ENCODE measurements at places on chromosomes 7 and 10.

DNA sequence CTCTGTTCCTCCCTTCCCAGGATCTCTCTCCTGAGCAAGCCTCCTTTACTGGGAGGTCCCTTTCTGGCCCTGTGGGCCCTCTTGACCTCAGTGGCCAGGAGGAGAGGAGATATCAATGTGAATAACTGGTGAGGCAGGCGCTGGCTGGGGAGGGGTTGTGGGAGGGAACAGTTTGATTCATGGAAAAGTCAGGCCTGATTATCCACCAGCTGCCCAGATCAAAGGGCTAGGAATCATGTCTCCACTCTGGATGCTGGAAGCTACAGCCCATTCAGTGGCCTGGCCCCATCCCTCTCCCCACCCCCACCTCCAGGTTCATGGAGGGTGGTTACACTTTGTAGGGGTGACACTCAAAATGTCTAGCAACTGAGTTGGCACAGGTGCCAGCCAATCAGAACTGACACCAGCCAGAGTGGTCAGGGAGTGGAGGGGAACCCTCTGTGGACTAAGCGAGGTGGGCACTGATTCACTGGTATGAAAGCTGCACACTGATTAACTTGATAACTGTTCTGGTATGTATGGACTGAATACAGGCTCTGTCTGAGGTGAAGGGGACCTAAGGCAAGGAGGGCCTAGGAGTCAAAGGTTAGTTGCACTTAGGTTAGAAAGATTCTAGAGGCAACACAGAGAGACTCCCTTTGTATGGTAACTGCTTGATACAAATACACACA is 4.8 kb downstream of the PRRT4 start:
- DNase-seq: no peak

- no peak for DNase-seq
Measured at GRCh38 chr10:43408331-43408709, 666 bp downstream of the HNRNPF start.

GRCh38 chr10:82278401-82279182 is 403.6 kb downstream of the NRG3 start:
- no peak for DNase-seq

GRCh38 chr10:97095701-97096260 is 90.0 kb downstream of the SLIT1 start:
- no peak for DNase-seq

DNA sequence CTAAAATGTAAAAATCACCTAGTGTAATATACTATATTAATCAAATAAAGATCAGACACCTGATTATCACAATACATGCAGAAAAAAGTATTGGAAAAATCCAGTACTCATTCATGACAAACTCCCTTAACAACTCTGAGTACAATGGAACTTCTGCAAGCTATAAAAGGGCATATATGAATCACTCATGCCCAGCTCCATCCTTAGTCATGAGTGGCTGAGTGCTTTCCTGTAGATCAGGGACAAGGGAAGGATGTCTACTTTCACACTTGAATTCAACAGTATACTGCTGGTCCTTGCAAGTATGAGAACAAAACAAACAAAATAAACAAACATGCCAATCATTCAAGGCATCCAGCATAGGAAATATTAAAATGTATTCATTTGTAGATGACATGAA is 116.5 kb downstream of the ADARB2 start:
- DNase-seq: no peak

GRCh38 chr10:102673819-102674511 is 29.7 kb downstream of the TRIM8 start:
- DNase-seq: no peak

DNA sequence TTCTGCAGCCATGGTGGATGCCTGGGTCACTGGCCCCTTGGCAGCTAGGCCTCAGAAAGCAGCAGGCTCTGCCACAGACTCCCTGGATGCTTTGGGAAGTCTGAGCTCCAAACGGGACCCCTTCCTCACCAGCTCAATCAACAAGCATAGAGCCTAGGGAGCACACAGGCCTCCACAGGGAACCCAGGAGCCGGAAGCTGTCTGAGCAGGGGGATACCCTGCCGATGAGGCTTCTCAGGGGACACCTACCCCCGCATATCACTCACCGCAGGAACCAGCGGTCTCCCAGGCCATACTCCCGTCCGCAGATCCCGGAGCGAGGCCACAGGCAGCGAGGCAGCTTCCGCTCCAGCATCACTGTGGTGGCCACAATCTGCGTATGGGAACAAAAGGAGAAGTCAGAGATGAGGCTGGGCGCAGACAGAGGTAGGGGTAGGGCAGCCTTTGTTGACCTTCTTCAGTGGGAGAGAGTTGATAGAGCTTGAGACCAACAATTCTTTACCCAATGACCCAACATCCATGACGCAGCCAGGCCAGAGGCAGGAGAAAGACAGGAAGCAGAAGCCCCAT is 13.4 kb downstream of the TRPV6 start:
- no peak for DNase-seq

DNA sequence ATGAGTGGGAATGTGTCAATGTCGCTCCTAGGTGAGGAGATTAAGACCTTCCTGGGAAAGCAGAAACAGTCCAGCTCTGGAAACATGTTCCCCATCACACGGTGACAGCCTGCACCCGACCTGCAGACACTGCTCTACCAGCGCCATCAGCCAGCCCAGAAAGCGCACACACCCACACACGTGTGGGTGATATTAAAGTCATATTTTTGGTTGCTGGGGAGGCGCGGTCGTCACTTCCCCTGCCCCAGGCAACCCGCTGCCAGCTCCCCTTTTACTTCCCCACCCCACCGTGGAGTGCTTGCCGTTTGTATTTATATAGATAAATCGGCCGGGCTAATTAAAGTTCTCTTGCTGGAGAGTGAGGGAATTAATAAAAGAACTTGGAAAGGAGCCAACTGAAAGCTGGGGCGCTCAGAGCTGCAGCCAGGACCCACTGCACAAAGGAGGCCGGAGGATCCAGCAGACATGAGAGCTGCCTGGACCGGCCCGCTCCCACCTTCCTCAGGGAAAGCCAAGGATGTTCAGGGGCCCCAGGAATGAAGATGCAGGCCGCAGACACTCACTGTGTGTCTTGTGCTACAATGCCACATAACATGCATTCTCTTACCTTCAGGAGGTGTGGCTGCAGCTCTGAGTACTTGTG is 145.2 kb upstream of the UNC5B start:
- DNase-seq: no peak

DNA sequence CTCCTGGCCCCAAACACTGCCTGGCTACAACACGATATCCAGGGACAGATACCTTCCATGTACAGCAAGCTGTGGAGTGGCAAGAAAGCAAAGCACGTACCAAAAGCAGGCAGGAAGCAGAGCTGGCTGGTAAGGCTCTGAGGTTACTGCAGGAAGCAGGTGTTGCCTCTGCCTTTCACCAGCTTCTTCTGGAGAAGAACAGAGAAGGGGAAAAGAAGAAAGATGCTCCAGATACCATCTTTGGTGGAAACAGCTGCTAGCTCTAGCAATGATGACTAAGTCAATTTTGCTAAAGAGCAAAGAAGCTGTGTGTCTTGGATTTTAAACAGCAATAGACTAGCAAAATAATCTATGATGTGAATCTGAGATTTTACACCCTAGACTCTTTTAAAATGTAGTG is 34.9 kb upstream of the PRSS1 start:
- DNase-seq: no peak

- no peak for DNase-seq
Measured at GRCh38 chr7:54898659-54899340, 120.0 kb upstream of the EGFR start.

- DNase-seq: no peak
Measured at GRCh38 chr7:68678196-68678595, 920.1 kb upstream of the AUTS2 start.

DNA sequence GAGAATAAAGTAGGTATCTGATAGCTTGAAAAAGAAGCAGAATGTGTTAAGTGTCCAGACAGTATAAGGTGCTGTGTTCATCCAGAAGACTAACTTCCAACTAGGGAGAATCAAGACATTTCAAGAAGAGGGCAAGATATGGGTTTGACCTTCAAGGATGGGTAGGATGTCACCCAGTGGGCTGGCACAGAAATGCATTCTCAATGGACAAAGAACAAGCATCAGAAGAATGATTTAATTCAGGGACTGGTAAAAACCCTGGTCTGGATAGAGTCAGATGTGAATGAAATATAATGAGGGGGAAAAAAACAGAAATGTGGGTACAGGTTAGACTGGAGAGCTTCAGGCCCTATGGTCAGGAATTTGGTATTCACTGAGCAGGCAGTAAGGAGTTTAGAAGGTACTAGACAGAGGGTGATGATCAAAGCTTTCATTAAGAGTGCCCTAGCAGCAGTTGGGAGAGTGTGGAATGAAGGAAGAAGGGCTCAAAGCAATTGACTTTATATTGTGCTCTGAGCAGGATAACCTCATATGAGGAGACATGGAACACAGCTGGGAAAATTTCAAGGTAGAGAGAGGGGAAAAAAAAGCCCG is 180.7 kb upstream of the ANK3 start:
- no peak for DNase-seq

- DNase-seq: no peak
Measured at GRCh38 chr10:16811765-16812164, 5.5 kb downstream of the RSU1 start.

DNA sequence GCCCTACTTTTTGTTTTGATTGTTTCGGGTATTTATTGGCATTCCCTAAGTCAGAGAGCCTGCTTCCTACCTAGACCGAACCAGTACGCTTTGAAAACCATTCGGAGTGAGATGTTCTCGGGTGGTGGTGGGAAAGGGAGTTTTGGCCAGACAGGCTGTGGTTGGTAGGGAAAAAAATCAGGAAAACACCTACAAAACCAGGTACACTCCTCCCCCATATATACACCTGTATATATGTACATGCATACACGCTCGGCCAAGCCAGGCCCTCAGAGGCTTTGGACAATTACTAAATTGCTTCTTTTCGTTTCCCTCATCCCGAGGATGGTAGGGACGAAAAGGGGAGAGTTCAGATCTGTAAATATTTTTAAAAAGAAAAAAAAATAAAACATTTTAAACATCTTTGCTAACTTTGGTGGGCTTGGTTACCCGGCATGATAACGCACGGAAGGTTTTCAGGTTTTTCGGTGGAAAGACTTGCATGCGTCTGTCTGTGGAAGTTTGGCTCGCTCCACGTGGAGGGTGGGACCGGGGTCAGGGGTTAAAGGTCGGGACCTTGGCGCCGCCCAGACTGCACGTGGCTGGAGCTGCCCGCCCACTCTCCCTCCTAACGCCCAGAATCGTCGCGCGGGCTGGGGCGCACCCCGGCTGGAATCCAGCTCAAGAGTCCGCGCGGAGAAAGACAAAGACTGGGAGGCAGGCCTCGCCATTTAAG is 2.5 kb downstream of the HMX2 start:
- no peak for DNase-seq

GRCh38 chr10:97016728-97017473 is 168.9 kb downstream of the SLIT1 start:
- DNase-seq: no peak

DNA sequence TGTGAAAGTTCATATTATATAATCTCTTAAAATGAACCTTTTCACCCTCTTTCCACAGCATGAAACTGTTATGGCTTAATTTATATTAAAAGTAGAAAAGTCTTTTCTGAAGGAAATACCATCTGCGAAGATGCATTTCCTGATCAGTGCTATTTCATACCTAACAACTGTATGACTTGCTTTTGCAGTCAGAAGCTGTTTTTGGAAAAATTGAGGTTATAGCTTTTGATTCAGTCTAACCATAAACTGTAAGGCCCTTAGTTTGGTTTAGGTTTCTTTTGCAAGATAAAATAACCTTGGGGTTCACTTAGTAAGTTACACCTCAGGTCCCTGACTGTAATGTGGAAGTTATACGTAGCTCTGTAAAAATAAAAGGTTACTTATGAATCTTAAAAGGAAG is 22.7 kb upstream of the PARP12 start:
- no peak for DNase-seq

DNA sequence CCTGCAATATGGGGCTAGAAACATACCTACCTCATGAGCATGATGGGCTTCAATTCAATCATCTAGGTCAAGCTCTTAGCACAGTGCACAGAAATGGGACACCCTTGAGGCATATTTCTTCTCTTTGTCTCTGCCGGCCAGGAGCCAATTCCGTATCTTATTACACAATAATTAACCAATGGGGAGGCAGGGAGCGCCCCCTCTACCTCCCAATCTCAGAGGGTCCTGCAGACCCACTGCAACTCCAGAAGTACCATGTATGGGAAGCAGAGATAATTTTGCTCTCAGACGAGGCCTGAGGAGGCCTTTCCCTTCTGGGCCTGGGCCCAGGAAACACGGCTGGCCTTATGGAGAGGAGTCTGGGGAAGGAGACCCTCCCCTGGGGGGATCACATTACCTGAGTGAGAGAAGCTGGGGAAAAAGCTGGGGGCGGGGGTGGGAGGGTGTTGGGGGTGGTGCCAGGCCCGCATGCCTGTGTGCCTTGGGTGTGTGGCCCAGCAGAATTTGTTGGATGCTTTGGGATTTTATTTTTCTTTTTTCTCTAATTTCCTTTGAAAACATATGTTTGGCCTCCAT is 155.5 kb downstream of the UBE2H start:
- DNase-seq: no peak

- no peak for DNase-seq
Measured at GRCh38 chr10:6058682-6059475, 3.3 kb downstream of the IL2RA start.

GRCh38 chr7:90966346-90966745 is 297.9 kb upstream of the FZD1 start:
- no peak for DNase-seq

DNA sequence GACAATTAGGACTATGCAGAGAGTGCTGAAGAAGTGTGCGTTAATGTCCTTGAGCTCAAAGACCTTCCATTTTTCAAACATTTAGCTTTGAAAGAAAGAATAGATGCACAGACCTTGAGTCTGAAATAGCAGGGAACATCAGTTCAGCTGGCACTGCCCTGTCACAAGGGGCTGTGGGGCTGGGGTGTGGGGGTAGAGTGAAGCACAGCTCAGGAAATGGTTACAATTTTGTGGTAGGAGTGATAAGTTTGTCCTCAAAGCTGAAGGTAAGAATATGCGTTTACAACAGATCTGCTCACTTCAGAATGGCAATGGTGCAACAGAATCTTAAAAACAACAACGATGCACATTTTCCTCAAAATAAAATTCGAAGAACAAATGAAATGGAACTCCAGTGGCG is 33.6 kb downstream of the SMKR1 start:
- DNase-seq: no peak

- no peak for DNase-seq
Measured at GRCh38 chr10:121185816-121186455, 334.8 kb downstream of the WDR11 start.

GRCh38 chr7:138243836-138244235 is 167.6 kb downstream of the AKR1D1 start:
- no peak for DNase-seq

DNA sequence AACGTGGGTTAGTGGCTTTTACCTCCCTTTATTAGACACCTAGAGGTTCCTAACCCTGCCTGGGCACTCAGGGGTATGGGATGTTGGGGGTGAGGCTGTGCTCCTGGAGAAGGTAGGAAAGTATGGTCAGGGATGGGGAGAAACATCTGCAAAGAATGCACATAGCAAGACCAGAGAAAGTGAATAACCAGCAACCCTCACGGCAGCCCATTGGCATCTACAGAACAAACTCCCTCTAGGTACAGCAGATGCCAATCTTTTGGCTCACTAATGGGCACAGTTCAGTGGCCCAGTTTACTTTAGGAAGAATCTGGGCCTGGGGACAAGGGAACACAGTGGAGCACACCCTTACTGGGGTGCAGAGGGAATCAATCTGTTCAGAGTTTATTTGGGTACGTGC is 143.9 kb downstream of the JAZF1 start:
- DNase-seq: no peak

- no peak for DNase-seq
Measured at GRCh38 chr7:55569797-55570196, 2.5 kb downstream of the VOPP1 start.

GRCh38 chr10:101762736-101763135 is 13.2 kb downstream of the FGF8 start:
- DNase-seq: no peak

- no peak for DNase-seq
Measured at GRCh38 chr7:73995330-73995729, 32.6 kb upstream of the ELN start.

Data from D341Med (cell line).